ENCODE measurements at places on chromosomes 13 and 19.

DNA sequence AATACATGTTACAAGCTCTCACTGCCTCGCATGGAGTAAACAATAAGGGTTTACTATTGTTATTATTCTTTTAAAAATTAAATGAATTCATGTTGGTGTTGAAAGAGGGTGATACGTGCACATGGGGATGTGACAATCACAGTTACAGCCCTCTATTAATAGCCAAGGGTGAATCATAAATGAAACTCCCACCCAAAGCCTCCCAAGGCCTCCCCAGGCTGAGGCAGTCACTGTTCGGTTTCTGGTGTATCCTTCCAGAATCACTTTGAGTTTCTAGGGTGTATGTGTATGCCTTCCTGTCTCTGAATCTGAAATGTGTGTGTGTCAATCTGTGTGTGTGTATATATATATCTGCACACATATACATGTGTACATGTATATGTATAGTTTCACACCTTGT, 73.4 kb downstream of the AKAP11 start:
- DNase-seq = no peak

GRCh38 chr13:73421310-73421912, 362.6 kb downstream of the KLF5 start:
- DNase-seq = peak; percentile 23

DNA sequence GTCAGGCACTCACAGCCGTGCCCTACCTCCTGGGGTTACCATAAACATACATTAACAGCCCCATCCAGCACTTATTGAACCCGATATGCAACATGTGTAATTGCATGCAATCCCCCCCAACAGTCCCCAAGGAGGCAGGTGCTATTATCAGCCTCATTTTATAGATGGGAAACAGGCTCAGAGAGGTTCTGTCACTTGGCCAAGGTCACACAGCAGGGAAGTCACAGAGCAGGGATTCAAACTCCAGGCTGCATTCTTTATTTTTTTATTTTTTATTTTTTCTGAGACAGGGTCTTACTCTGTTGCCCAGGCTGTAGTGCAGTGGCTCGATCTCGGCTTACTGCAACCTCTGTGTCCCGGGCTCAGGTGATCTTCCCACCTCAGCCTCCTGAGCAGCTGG, 38.4 kb upstream of the TNFAIP8L1 start:
- no peak for DNase-seq

DNA sequence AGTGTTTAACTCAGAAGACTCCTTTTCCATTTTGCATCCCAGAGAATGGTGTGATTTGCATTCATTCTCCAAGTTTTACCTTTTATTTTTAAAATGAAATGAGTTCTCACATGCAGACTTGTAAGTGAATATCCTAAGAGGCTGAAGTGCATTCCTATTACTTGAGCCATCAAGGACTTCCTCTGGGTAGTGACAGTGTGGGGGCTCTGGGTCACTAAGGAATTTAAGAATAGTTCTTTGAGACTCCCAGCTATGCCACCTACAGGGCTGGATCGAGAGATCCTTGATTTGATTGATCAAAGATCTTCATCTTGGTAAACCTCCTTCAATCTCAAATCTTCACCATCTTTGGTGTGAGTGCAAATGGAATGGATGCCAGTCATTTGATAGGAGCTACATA, 36.3 kb upstream of the SLC10A2 start:
- no peak for DNase-seq

- no peak for DNase-seq
Measured at GRCh38 chr13:98420554-98421175, 156.2 kb downstream of the STK24 start.

DNA sequence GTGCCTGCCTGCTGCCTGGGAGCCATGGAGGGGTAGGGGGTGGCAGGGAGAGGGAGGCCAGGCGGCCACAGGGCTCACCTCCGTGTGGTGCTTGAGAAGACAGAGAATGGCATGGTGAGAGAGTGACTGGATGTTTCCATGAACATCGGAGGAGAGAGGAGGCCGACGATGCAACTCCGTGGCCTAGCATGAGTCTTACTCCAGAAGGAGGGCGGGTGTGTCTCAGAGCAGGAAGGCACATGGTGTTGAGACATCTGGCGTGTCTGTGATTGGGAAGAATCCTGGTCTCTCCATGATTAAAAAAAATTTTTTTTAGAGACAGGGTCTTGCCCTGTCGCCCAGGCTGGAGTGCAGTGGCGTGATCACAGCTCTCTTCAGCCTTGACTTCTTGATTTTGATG, 5.1 kb downstream of the IRGC start:
- DNase-seq = no peak

DNA sequence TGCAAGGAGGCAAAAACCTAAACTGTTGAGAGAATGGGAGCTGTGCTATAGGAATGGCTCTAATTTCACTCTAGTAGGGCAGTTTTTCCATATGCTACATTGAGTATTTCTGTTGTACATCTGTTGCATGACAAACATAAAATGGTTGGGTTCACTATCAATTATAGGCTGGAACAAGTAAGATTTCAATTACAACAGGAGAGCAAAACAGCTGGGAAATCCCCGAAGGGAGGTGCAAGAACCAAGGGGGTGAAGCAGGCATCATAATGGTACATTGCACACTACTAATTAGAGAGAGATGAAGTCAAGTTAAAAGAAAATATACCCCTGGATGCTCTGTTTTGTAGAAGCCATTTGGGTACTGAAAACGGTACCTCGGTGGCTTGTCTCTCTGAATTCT, 389.5 kb downstream of the PCDH9 start:
- no peak for DNase-seq

DNA sequence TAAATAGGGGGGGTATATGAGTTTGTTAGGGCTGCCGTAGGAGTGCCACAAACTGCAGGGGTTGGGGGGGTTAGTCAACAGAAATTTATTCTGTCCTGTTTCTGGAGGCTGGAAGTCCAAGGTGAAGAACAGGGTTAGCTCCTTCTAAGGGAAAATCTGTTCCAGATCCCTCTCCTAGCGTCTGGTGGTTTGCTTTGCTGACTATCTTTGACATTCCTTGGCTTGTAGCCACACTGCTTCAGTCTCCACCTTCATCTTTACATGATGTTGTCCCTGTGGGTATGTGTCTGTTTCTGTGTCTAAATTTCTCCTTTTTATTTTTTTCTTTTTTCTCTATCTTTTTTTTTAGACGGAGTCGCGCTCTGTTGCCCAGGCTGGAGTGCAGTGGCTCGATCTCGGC, 8.1 kb upstream of the ICAM1 start:
- no peak for DNase-seq

GRCh38 chr19:47176627-47177090, 46.0 kb downstream of the SAE1 start:
- peak; percentile 55 for DNase-seq

DNA sequence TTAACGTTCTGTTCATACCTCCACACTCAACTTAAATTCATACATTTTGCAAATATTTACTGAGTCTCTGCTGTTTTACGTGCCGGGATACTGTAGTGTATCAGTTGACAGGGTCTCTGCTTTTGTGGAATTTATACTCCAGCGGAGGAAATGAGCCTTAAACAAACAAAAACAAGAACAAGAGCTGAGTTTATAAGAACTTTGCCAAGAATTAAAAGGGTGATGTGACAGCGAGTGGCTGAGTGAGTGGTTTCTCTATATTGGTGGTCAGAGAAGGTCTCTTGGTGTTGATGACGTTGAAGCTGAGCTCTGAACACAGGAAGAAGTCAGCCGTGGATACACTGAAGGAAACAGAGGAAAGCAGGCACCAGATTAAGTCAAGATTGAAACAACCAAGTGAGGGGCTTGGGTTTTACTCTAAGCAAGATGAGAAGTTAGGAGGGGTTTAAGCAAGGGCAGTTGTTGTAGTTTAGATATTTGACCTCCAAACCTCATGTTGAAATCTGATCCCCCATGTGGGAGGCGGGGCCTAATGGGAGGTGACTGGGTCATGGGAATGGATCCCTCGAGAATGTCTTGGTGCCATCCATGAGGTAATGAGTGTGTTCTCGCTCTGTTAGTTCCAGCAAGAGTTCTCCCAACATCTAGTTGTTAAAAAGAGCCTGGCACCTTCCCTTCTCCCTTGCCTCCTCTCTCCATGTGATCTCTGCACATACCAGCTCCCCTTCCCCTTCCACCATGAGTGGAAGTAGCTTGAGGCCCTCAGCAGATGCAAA, 248.3 kb downstream of the DCLK1 start:
- DNase-seq = no peak

- DNase-seq = no peak
Measured at GRCh38 chr19:1285737-1286360, at the start of gene EFNA2. Gene EFNA2 (plus strand): TSS chr19:1285873. CDS start chr19:1286169, 296 bp downstream.
